ENCODE measurements at places on chromosomes 16 and 17.

DNA sequence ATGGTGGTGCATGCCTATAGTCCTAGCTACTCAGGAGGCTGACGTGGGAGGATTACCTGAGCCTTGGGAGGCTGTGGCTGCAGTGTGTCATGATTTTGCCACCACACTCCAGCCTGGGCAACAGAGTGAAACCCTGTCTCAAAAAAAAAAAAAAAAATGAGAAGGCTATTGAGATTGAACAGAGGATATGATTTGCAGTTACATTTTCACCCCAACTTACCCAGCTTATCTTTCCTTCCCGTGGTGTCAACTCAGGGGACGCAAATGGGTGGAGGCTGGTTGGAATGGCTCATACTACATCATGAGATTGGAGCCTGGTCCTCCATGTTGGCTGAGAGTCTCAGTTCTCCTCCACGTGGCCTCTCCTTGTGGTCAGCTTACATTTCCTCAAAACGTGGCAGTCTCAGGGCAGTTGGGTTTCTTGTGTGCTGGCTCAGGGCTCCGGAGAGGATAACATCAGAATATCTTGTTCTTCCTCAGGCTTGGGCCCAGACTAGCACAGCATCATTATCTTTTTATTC lies 17.2 kb upstream of the NSMCE1 start:
- DNase-seq = no peak

GRCh38 chr17:17985555-17985954 lies 12.9 kb downstream of the DRC3 start:
- DNase-seq = no peak

GRCh38 chr16:58508671-58509251 lies 6.6 kb upstream of the SETD6 start:
- DNase-seq = no peak

DNA sequence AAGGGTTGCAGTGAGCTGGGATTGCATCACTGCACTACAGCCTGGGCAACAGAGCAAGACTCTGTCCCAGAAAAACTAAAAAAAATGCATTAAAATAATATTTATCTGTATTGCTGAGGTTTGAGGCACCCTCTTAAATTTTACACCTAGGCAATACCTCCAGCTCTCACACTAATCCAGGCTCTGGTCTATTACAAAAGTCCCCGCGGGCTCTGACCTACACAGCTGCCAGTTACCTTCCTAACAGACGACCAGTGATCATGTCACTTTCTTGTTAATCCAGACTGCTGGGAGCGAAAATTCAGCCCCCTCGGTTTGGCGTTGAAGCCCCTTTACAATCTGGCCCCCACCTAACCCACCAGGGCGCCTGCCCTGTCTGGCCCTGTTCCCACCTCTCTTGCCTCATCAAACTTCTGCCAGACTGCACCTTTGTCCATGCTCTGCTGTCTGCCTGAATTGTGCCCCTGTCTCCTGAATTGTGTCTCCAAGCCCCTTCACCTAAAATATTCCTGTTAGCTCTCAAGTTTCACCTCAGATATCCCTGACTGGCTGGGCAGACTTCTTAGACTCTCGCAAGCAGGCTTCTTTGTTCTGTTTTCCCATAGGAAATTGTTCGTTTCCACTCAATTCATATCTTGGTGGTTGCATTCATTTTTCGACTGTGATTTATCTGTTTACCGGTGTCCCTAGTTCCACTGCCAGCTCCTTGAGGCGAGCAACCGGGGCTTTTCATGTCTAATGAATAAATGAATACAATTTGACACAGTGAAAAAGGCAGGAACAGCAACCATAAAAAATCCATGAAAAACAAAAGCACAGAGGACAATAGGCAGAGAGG lies 65.9 kb downstream of the PITPNC1 start:
- DNase-seq = no peak

- no peak for DNase-seq
Observed at GRCh38 chr16:59783191-59783590, 1049.1 kb upstream of the GOT2 start.

DNA sequence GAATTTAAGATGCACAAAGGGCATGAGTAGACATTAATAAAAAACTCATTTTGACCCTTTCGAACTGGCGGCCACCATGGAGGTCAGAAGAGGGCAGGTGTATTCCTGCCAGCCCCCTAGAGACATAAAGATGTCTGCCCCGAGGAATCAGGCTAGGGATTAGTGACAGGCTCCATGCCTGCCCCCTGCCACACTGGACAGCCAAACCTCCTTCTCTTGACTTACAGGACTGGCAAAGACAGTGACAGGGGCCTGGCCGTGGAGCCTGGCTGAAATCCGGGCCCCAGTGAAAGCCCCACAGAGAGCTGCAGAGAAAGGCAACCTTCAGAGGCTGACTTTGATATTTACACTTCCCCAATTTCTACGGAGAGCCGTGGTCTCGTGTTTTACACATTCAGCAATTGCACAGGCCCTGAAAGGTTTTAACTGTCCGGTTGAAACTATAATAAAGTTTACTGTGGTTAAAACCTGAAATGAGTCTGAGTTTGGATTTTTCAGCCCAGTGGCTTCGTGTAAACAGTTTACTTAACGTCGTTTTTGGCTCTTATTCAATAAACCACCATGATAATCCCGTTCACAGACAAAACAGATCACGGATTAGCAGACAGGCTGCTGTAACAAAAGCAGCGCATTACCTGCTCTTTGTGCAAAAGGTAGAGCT lies 243.9 kb upstream of the MYOCD start:
- no peak for DNase-seq

GRCh38 chr17:67151717-67152116 lies 93.3 kb downstream of the HELZ start:
- no peak for DNase-seq

DNA sequence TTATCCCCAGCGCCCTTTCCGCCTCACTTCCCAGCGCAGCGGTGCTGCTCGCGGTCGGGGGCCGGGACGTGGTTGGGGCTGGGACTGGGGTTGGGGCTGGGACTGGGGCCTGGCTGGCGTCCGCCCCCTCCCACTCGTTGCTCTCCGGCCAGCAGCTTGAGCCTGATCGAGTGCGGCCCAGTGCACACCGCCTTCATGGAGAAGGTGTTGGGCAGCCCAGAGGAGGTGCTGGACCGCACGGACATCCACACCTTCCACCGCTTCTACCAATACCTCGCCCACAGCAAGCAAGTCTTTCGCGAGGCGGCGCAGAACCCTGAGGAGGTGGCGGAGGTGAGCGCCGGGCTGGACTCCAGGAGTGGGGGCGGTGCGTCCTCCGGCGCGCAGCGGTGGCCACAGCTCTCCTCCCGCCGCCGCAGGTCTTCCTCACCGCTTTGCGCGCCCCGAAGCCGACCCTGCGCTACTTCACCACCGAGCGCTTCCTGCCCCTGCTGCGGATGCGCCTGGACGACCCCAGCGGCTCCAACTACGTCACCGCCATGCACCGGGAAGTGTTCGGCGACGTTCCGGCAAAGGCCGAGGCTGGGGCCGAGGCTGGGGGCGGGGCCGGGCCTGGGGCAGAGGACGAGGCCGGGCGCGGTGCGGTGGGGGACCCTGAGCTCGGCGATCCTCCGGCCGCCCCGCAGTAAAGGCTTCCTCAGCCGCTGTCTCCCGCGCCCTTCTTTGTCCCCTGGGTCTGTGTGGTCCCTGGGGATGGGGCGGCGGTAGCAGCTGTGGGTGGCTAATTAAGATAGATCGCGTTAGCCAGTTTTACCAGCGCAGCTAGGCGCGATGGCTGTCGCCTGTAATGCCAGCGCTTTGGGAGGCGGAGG lies 1.8 kb downstream of the HSD17B1 start:
- DNase-seq = peak; percentile 53

DNA sequence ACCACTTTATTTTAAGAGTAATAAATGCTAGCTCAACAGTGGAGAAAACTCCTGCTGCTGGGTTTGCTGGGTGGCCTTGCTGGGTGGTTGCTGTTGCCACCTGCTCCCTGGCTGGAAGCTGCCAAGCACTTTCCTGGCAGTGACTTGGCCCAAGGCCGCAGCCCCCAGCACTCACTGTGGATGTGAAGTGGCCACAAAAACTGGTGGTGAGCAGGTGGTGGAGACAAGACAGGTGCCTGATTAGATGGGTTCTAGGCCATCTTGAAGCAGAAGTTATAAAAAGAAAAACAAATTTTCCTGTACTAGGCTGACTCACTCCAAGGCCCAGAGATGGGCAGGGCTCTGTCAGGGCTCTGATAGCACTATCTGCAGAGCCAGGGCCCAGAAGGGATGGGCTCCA lies 224.7 kb upstream of the NLRP1 start:
- no peak for DNase-seq

GRCh38 chr17:63478814-63479494 lies 2.1 kb downstream of the ACE start:
- no peak for DNase-seq

DNA sequence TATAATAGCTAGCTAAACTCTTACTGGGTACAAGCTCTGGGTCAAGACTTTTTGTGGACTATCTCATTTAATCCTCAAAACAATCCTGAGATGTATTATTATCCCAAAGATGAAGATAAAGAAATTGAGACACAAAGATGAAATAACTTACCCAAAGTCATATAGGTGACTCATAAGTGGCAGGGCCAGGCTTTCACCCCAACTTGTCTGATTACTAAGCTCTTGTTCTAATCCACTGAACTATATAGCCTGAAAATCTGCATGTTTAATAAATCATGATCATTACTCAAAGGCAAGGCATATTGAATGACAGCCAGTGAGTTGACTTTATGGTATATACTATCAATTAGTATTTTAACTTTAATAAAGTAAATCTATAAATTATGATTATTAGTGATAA lies 77.4 kb downstream of the SKAP1 start:
- DNase-seq = no peak

DNA sequence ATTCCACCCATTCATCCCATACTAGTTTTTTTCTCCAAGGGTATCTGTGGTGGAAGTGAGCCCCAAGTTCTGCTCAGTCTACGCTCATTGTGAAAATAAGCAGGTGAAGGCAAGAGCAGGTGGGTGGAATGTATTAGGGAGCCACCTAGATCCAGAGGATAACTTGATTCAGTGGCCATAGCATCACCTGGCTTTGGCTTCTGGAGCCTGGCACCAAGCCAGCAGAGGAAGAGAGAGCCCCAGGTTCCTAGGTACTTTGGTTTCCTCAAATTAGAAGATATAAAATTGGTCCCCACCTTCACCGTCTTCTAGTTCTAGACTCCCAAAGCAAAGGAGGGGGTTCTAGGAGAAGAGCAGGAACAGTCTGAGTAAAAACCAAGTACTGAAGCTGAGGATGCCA lies 4.1 kb downstream of the FXR2 start:
- DNase-seq = no peak
